Central memory CD8-positive, alpha-beta T cell (primary cell): ENCODE measurements at places on chromosomes 1 and 21.

GRCh38 chr1:77544845-77545244 is 137.6 kb downstream of the ZZZ3 start:
- peaks cover 2% of the 10 kb centered on the region for H3K36me3 ChIP-seq
- DNase-seq = no peak
- no peak overlapping the region for H3K4me3 ChIP-seq
- H3K27me3 ChIP-seq = peaks cover 10% of the 10 kb centered on the region
- no peak overlapping the region for H3K27ac ChIP-seq

DNA sequence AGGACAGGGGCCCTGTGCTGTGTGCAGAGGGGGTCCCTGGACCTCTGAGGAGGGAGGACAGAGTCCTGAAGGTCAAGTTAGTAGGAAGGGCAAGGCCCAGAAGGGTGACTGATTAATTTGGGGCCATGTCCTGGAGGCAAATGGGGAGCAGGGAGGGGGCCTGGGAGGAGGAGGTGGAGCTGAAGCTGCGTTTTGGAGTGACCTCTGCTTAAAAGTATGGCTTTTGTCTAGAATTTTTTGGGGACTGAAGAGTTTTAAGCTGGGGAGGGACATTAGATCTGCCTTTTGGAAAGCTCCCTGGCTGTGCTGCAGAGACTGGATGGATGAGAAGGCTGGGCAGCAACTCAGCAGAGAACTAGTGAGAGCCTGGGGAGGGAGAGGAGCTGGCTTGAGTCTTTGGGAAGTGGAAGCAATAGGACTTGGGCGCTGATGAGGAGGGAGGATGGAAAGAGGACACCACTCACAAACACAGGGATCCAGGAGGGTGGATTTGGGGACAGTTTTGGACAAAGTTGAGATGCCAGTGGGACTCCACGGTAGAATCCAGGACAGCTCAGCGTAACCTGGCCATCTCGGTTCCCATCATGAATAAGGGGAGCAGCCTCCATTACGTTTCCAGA is 52.9 kb downstream of the ACBD3 start:
- H3K36me3 ChIP-seq = no peaks in the 10 kb centered on the region
- no peaks in the 10 kb centered on the region for H3K27me3 ChIP-seq
- DNase-seq = no peak
- peak overlapping the region; percentile 78 for H3K27ac ChIP-seq

DNA sequence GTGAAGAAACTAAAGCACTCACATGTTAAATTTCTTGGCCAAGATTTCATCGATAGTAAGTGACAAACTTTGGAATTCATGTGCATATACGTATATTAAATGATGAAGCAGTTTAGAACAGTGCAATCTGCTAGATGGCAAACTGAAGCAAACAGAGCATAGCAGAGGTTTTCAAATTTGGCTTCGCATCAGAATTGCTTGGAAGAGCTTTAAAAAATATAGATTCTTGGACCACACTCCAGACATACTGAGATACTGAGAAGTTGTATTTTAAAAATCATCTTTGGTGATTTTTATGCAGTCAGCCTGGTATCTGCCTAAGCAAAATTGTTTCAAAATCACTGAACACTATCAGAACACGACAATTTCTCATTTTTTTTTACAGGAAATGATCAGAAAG is 709.2 kb downstream of the PLA2G4A start:
- H3K4me1 ChIP-seq = no peaks in the 10 kb centered on the region
- no peaks in the 10 kb centered on the region for H3K27me3 ChIP-seq
- H3K4me3 ChIP-seq = no peak overlapping the region
- DNase-seq = no peak

DNA sequence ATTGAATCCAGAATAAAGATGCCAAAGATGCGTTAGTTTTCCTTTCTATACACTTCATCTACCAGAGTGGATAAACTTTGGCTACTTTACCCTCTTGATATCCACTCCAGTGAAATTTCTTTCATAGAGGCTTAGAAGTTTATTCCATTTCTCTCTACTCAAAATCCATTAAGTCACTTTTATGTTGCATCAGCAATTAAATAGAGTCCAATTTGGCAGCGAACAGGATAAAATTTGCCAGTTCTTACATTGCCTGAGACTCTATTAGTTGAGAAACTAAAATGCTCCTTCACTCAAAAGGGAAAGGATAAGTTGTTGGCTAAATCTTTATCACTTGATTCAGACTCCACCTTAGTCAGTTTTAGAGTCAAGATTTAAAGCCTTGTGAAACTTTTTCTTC is 57.9 kb downstream of the ACBD6 start:
- H3K4me1 ChIP-seq = peaks cover 13% of the 10 kb centered on the region
- no peak overlapping the region for H3K27ac ChIP-seq
- no peak overlapping the region for H3K4me3 ChIP-seq
- H3K36me3 ChIP-seq = peaks cover 2% of the 10 kb centered on the region
- H3K27me3 ChIP-seq = no peaks in the 10 kb centered on the region
- no peak for DNase-seq

DNA sequence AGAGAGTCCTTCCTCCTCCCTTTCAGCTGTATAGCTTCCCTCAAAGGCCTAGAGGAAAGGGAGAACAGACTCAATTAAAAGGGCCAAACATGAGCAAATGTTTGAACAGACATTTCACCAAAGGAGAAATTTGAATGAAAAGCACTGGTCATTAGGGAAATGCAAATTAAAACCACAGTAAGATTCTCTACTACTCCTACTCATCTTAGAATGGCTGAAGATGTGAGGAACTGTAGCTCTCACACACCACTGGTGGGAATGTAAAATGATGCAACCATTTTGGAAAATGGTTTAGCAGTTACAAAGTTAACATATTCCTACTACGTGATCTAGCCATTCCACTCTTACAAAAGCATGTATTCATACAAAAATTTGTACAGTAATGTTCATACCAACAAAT is 253.0 kb upstream of the HOOK1 start:
- H3K27me3 ChIP-seq = no peaks in the 10 kb centered on the region
- H3K27ac ChIP-seq = no peak overlapping the region
- H3K36me3 ChIP-seq = no peaks in the 10 kb centered on the region

DNA sequence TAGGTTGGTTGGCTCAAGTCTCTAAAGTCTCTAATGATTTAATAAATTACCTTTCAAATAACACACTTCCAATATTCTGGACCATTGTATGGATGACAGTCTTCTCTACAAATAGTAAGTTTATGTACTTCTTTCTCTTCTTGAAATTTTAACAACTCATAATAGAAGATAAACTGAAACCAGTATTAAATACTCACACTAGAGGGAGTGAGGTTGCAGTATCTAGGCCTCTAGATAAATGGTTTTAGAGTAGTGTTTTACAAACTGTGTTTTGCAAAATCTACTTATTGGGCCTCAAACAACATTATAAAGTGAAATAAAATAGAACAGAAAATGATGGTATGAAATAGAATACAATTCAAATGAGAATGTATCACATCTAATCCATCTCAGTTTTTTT is 479.9 kb upstream of the BRINP3 start:
- H3K36me3 ChIP-seq = no peaks in the 10 kb centered on the region
- H3K27me3 ChIP-seq = no peaks in the 10 kb centered on the region
- H3K4me3 ChIP-seq = no peak overlapping the region
- DNase-seq = no peak

GRCh38 chr1:199751962-199752687 is 275.4 kb upstream of the NR5A2 start:
- H3K4me3 ChIP-seq = no peak overlapping the region
- peaks cover 40% of the 10 kb centered on the region for H3K27me3 ChIP-seq
- no peak for DNase-seq
- H3K4me1 ChIP-seq = no peaks in the 10 kb centered on the region
- H3K36me3 ChIP-seq = no peaks in the 10 kb centered on the region
- no peak overlapping the region for H3K27ac ChIP-seq

DNA sequence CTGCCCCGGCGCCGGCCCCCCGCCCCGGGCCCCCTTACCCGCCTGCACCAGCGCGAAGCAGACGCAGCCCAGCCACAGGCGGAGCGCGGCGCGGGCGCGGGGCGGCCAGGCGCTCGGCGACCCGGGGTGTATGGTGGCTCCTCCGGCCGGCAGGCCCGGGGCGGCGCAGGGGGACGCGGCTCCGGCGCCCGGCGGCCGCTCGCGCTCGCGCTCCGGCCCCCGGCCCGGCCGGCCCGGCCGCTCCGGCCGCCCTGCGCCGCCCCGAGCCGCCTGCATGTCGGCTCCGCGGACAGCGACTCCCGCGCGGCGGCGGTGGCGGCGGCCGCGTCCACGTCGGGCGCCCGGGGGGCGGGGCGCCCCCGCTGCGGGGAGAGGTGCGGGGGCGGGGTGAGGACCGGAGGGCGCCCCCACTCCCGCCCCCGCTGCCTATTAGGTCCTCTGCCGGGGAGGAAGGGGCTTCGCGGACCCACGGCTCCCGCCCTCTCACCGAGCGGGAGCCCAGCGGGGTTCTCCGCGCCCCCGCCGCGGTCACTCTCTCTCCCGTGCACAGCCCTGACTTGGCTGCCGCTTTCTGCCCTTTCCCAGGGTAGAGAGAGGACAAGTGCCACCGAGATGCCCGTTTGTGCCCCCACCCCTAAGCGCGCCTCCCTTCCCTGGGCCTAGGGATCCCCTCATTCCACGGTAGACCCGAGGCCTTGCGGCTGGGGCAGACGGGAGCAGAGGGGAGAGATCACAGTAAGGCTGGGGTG is at the start of gene FNDC5:
Gene FNDC5 (minus strand): TSS at position 298 of the 749 bp plus-strand sequence.
- DNase-seq = no peak
- H3K36me3 ChIP-seq = peaks cover 5% of the 10 kb centered on the region
- H3K27me3 ChIP-seq = peaks cover 64% of the 10 kb centered on the region
- H3K4me1 ChIP-seq = peaks cover 28% of the 10 kb centered on the region
- peak within 1 kb of the TSS; percentile 60 for H3K27ac ChIP-seq
